ENCODE measurements at places on chromosomes 6 and 20. TPM values are rescaled to one million over a fixed set of nuclear protein-coding genes. Genes with fewer than 3 reads are reported as not detected.

DNA sequence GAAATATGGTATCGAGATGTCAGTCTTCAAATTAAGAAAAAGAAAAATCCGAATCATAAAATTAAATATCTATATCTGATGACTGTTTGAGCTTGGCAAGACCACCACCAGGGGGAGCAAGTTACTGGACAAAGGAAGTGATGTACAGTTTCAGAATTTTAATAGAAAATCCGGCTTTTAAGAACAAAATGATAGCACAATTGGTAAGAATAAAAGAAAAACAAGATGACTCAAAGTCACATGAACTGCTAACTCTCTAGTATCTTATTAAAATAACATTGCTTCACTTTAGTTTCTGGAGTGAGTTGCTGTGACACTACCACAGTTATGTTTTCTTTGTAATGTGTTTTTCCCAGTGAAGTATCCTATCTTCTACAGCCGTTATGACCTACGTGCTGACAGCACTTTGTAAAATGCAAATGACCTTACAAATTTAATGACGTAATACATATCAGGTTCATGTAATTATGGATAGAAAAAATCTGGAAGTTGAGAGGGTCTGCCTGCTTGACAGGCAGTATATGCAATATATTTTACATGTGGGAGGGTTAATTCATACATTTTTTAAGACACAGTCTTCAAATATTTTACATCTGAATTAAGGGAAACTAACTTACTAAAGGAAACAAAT lies 405.3 kb upstream of the HS3ST5 start:
- no peak for DNase-seq

- no peak for DNase-seq
Measured at GRCh38 chr20:62362991-62363919, 3.9 kb downstream of the LAMA5 start.

WFDC10B gene
- 0.48 TPM for total RNA-seq

DNA sequence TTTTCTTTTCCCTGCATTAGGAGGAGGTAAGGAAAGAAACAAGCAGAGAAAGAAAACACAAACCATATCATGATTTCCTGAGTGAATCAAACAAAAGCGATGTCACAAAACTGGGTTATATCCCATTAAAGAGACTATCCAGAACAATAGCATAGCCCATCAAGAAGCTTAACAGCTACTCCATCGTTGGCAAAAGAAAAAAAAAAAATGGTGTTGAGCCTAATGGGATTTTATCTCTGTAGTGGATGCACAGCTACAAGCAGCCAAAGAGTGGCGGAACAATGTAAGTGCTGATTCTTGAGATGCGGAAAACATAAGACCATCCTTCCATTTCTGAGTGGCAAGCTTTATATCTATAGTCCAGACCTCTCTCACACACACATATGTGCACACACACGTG lies 106.2 kb upstream of the NRSN1 start:
- no peak for DNase-seq

MCUR1 gene
- 14.3 TPM for total RNA-seq

- no peak for DNase-seq
Measured at GRCh38 chr6:141451181-141451510, 681.6 kb upstream of the GJE1 start.

ZSCAN23 gene
- total RNA-seq, result 2.8 TPM

- no peak for DNase-seq
Measured at GRCh38 chr20:18802012-18802634, 11.5 kb upstream of the SCP2D1 start.

DNA sequence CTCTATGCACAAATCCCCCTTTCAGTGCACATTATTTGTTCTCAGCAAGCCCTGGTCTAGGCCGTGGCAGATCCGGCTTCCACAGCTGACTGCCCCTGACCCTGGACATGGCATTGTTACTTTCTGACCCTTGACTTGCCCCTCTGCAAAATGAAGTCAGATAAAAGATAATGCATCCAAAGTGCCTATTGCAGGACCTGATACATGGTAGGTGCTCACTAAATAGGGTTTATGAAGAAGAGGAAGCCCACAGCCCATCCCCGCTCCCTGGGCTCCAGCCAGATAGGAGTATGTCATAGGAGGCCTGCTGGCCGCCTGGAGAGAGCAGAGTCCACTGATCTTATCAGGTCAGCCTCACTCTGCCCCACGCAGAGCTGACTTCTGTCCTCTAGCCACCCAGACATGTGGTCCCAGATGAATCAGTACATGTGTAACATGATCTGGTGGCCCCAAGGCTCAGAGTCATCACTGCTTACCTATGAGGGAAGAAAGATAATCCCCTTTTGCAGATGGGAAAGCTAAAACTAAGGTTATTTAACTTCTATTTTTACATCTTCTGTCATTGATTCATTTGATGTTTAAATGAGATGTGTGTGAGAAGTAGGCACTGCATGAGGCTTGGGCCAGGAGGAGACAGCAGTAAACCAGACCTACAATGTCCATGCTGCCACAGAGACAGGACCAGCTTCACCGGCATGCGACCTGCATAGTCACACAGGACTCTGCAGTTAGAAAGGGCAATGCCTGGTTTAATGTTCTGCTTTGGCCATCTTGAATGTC lies 20.4 kb downstream of the MAFB start:
- no peak for DNase-seq

- DNase-seq, result no peak
Measured at GRCh38 chr6:102902471-102902870, 1509.0 kb downstream of the GRIK2 start.

FAM83C gene
- not detected for total RNA-seq

DNA sequence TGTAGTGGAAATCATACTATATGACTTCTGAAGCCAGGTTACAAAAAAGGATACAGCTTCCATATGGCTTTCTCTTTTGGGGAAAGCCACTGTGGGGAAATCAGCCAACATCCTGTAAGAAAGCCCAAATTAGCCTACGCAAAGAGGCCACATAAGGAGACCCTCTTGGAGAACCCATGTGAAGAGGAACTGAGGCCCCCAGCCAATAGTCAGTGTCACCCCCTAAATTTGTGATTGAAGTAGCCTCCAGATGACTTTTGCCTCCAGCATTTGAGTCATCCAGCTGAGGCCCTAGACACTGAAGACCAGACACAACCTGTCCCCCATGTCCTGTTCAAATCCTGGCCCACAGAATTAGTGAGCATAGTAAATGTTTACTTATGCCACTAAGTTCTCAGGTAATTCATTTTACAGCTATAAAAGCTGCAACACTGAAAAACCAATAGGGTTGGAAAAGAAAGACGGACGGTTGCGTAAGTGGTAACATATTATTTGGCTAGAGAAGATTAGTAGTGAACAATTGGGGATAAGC lies 60.4 kb downstream of the HMGCLL1 start:
- DNase-seq, result no peak

DNA sequence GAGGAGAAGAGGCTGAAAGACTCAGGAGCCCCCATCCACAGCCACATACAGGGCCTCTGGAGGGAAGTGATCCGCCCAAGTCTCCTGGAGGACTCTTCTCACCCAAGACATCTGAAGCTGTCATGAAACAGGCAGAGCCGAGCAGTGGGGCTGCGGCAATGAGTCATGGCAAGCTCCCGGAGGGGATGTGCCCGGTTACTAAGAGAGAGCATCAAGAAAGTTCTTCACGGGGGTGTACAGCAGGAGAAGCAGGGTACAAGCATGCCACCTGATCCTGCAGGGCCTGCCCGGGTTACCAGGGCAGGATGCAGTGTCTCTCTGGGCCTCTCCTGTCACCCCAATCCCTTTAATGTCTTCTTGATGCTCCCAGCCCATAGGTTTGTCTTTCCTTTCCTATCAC lies 21.1 kb downstream of the TRIM26 start:
- DNase-seq, result no peak

DNA sequence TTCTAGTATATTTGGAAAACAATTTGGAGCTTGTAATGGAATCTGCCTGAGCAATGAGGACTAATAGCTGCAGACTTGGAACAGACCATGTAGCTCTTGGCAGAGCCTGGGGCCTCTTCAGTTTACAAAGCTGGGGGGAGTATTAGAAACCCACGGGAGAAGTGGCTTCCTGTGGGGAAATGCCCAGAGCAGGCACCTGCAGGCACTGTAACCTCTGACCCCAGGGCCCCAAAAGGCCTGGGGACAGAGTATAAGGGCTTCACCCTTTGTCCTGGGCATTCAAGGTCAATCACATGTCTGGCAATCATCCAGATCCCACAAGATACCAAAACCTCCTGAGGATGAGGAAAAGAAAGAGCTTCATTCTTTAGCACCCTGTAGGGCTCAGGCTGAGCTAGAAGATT lies 19.4 kb downstream of the PKIG start:
- DNase-seq, result peak; percentile 94

Measured in posterior vena cava (tissue), 2 donors.